Kidney (tissue), 22 donors: ENCODE measurements at places on chromosomes 4 and X. TPM values are rescaled to one million over a fixed set of nuclear protein-coding genes. Genes with fewer than 3 reads are reported as not detected.

Gene UCP1
- not detected for total RNA-seq

Gene GABRG1
- total RNA-seq, result not detected

Gene PRDX4
- 58.3 TPM for total RNA-seq

Gene ADAMTS3
- 4.2 TPM for total RNA-seq

Gene CXCL8
- 4.8 TPM for total RNA-seq

Gene ARMCX6
- total RNA-seq, result 39.1 TPM

Gene APLN
- 0.31 TPM for total RNA-seq

Gene CHRDL1
- total RNA-seq, result 8.7 TPM

Gene TGIF2LX
- not detected for total RNA-seq

Gene ARL9
- total RNA-seq, result 0.19 TPM

Gene MAGEB1
- total RNA-seq, result not detected

Gene LDB2
- total RNA-seq, result 59.9 TPM

Gene PAPSS1
- 47.7 TPM for total RNA-seq

Gene CNGA1
- total RNA-seq, result 3.4 TPM

Gene ITIH6
- total RNA-seq, result not detected

Gene LPAR4
- total RNA-seq, result 0.16 TPM
